Right renal pelvis (tissue), 4 donors: ENCODE measurements at places on chromosomes 16 and 17. TPM values are rescaled to one million over a fixed set of nuclear protein-coding genes. Genes with fewer than 3 reads are reported as not detected.

The KIF18B gene
- polyA plus RNA-seq, result 12.3 TPM

The KIF19 gene
- 0.24 TPM for polyA plus RNA-seq

The RPL23 gene
- polyA plus RNA-seq, result 2,766 TPM

The CDRT15 gene
- 0.49 TPM for polyA plus RNA-seq

The ABCC3 gene
- polyA plus RNA-seq, result 6.9 TPM

The TK2 gene
- polyA plus RNA-seq, result 39.8 TPM

The HSD17B1 gene
- polyA plus RNA-seq, result 4.8 TPM

The TMEM238L gene
- polyA plus RNA-seq, result 7.8 TPM

The ATMIN gene
- polyA plus RNA-seq, result 48.3 TPM

The PTGES3L gene
- 2.1 TPM for polyA plus RNA-seq

The CES1 gene
- polyA plus RNA-seq, result 15.3 TPM

The ZNF624 gene
- polyA plus RNA-seq, result 10.7 TPM

The ASPA gene
- polyA plus RNA-seq, result 34.0 TPM

The KRT20 gene
- polyA plus RNA-seq, result 0.08 TPM

The TEPSIN gene
- polyA plus RNA-seq, result 27.7 TPM

The TBC1D28 gene
- polyA plus RNA-seq, result not detected

The DOC2B gene
- 70.0 TPM for polyA plus RNA-seq

The DHRS13 gene
- 14.9 TPM for polyA plus RNA-seq

The XPO6 gene
- 81.1 TPM for polyA plus RNA-seq

The RAPGEFL1 gene
- 6.6 TPM for polyA plus RNA-seq

The CDH5 gene
- polyA plus RNA-seq, result 65.9 TPM

The TAT gene
- 0.11 TPM for polyA plus RNA-seq

The TRPV3 gene
- polyA plus RNA-seq, result 0.61 TPM

The HOXB1 gene
- 0.29 TPM for polyA plus RNA-seq

The CHST6 gene
- 0.76 TPM for polyA plus RNA-seq

The CCDC57 gene
- polyA plus RNA-seq, result 42.2 TPM

The SLC2A4 gene
- 2.9 TPM for polyA plus RNA-seq

The SPATA22 gene
- polyA plus RNA-seq, result 0.79 TPM

The RNF112 gene
- 0.88 TPM for polyA plus RNA-seq
